Stimulated activated CD4-positive, alpha-beta T cell treated with anti-CD3 and anti-CD28 coated beads, TNF-alpha, amount 100 ng/mL, for 48 hours (primary cell): ENCODE measurements at places on chromosomes 5 and 9.
A peak's percentile ranks its signal among the peaks of the same experiment; 100 is the strongest.

- DNase-seq, result no peak
Observed at GRCh38 chr5:64213011-64213410, 47.4 kb downstream of the RNF180 start.

- DNase-seq, result no peak
Observed at GRCh38 chr5:82849885-82850284, 227.3 kb downstream of the TMEM167A start.

- DNase-seq, result no peak
Observed at GRCh38 chr9:105421154-105421553, 26.7 kb upstream of the FSD1L start.

GRCh38 chr9:61669352-61669751 is 479.5 kb downstream of the SPATA31A7 start:
- no peak for DNase-seq

- DNase-seq, result no peak
Observed at GRCh38 chr9:28951945-28952344, 1378.7 kb upstream of the C9orf72 start.

DNA sequence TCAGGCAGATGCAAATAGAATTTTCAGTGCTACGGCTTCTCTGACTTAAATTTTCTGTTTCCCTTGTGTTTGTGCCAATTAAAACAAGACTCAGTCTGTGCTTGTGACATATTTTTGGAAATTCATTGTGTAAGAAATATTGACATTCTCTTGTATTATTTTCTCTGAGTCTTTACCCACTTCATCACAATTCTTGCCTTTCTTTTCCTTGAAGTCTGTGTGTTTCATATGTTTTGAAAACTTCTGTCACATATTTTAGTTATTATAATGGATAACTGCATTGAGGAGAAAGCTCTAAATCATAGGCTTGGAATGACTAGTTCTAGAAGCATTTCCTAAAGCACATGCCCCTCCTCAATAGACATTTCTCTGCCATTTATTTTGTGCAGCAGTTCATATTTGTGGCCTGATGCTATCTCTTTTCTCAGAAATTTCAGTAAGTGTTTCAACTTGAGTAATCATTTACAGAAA is 206.6 kb downstream of the PALM2AKAP2 start:
- no peak for DNase-seq

GRCh38 chr5:111781200-111781599 is 24.2 kb upstream of the NREP start:
- DNase-seq, result no peak

GRCh38 chr9:111108946-111109345 is 70.7 kb upstream of the LPAR1 start:
- no peak for DNase-seq

GRCh38 chr5:144017119-144017518 is 153.3 kb downstream of the YIPF5 start:
- DNase-seq, result no peak

DNA sequence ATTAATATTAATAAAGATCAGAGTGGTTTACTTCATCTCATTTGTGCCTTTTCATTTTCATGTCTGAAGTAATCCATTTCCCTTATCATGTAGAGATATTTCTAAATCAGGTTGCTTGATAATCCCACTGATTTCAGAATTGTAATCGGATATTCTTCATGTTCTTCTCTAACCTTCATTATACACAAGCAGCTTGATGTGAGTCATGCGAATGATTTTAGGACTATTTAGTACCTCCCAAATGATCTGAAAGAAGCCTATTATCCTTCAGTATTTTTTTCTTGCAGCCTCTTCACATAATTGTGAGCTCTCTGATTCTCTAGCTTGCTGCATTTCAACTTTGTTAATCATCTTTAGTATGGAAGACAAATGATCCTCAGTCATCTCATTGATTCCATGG is 182.0 kb downstream of the GIN1 start:
- no peak for DNase-seq

DNA sequence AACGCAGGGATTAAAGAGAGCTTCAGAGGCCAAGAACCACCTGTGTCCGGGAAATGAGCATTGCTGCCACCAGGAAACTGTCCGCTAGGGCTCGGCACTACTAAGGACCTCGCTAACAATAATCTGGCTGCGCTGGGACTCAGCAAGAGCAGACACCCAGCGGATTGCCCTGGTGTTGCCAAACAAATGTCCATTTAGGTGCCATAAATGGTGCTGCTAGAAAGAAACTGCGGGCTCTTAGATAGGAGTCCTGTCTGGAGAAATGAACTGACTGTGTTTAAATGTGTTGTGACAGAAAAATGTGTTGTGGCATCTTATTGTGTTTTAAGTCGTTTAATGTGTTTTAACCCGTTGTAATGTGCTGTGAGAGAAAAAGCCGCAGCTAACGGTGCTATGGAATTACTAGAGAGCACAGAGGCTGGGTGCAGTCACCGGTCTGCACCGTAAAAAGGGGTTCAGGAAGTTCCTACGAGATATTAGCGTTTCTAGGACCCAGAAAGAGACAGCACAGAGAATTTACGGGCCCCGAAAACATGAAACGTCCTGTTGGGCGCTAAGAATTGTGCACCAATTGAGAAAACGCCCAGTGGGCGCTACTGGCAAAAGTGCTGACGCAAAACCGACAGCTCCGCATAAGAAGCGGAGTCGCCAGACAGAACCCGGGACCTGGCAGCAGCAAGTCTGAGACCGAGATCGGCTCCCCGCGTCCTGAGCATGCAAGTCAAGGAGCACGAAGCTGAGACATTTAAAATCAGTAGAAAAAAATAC is 90.6 kb downstream of the ANXA2R start:
- peak; percentile 43 for DNase-seq
